ENCODE measurements at places on chromosomes 5 and 9. TPM values are rescaled to one million over a fixed set of nuclear protein-coding genes. Genes with fewer than 3 reads are reported as not detected.
A peak's percentile ranks its signal among the peaks of the same experiment; 100 is the strongest.

DNA sequence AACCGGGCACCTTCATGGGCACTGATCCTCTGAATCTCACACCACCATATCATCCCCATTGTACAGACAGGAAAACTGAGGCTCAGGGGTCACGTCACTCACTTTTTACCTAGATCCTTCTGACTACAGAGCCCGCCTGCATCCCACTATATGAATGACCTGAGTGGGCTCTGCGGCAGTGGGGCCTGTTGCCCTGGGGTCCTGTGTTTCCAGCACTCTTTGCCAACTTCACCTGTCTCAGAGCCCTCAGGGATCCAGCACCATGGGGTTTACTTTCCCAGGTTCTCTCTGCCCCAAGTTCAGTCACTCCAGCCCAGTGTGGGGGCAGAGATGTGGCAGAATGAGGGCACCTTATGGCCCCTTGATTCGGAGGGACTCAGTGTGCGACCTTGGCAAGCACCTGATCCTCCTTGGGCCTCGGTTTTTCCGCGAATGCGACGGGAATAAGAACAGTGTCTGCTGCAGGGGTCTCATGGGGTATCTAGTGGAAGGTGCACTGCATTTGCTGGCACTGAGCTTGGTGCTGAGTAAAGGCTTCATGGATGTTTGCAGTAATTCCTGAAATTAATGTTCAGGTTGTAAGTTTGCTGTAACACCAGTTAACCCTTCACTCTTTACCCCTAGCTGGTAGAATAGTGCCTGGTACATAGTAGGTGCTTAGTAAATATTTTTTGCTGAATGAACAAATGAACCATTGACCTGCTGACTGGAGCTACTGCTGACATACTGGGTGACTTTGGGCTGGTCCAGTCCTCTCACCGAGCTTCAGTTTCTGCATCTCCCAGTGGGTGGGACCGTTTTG, 47.1 kb upstream of the BOD1 start:
- DNase-seq: no peak

GRCh38 chr9:17906176-17906840, 327.4 kb downstream of the SH3GL2 start:
- DNase-seq: no peak

GRCh38 chr9:110142868-110143481, 65.0 kb downstream of the C9orf152 start:
- DNase-seq: peak; percentile 73

GRCh38 chr5:75363111-75363510, 26.1 kb downstream of the HMGCR start:
- no peak for DNase-seq

- DNase-seq: peak; percentile 15
Observed at GRCh38 chr9:91930475-91930874, 19.6 kb downstream of the ROR2 start.

DNA sequence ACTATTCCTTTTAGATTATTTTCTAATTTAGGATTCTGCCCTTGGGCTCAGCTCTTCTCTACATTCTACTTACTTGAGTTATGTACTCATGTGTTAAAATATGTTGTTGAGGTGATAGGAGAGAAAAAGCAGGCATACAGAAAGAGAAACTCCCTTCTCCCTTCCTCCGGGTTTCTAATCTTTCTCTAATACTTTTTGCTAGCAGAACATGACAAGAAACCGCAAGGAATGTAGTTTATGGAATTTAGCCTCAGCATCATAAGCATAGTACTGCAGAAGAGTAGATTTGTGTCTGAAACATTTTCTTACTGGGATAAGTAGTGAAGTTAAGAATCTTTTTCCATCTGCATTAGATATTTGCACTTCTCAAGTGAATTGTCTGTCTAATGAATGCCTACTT, 139.5 kb upstream of the CYLC2 start:
- DNase-seq: no peak

OR13D1 gene
- not detected for total RNA-seq

GRCh38 chr5:112844489-112844888, 16.6 kb upstream of the SRP19 start:
- no peak for DNase-seq

- no peak for DNase-seq
Observed at GRCh38 chr5:25570067-25570583, 925.3 kb upstream of the CDH10 start.

DNA sequence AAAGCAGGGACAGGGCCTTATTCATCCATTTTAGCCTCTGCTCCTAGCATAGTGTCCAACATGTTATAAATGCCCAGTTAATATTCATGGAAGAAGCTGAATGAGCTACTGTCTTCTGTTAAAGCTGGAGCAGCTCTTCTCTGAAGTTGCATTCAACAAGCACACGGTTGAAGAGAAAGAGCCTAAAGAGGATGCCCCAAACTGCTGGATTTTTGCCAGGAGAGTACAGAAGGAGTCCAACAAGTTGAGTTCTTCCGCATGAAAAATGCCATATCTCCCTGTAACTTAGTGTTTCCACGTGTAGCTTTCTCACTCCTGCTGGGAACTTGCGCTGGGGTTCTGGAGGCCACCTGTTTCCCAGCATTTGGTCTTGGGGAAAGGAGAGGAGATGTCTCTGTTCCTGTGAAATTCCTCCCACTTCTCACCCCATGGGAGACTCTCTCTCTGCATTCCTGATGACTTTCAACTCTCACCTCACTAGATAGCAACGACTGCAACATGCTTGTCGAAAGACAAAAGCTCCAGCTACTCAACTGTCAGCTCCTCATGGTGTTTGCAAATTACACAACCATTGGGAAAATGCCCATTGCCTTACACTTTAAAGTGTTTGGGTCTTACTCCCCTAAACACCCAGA, 122.8 kb downstream of the KIF4B start:
- no peak for DNase-seq

DNA sequence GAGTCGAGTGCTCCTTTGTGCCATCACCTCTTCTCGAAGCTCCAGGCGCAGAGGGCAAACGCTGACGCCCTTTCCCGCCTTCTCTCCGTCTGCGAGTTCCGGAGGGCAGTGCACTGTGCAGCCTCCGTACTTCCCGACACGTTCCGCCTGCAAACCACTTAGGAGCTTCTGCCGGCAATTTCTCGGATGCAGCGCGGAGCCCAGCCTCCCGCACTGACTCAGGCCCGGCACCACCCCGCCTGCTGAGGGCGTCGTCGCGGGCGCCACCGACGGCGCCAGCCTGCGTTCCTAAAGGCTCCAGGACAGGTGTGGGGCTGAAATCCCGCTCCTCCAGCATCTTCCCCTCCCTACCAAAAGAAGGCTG, 9.3 kb upstream of the TRIM36 start:
- DNase-seq: no peak

CTSV gene
- total RNA-seq: 0.31 TPM

GRCh38 chr5:151897020-151897552, 27.6 kb downstream of the GLRA1 start:
- DNase-seq: no peak

DNA sequence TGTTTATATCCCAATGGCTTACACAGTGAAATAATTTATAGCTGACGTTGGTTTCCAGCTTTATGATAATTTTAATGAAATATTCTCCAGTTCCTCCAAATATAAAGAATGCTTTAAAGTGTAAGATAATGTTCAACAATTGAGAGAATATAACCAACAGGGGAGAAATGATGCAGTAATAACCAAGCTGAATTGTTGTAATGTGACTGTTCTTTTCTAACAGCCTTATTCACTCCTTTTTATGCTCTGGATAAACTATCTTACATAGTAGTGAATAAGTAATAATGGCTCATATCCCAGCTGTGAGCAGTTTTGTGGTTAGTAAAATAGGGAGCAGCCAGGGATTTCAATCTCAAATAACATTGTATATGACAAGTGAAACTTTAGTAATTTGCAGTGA, 2348.7 kb upstream of the ACO1 start:
- no peak for DNase-seq

- DNase-seq: no peak
Observed at GRCh38 chr5:105956456-105957196, 1714.1 kb downstream of the EFNA5 start.

DNA sequence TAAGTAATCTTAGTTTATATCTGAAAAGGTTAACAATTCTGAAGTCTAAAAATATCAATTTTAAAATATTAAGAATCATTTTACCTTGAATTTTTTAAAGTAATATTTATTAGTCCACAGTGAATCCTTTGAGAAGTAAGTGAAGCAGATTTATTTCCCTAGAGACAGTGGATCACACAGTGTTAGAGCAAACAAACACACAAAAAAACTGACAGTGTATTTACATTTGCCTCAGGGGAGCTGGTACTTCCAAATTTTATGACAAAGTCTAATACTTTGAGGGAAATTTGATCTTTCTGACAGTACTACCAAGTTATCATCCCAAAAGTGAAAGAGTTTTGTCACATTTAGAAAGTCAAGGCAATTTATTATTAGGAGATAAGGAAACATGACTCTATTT, 1750.6 kb upstream of the CDH9 start:
- no peak for DNase-seq

SYK gene
- total RNA-seq: 175 TPM

DNA sequence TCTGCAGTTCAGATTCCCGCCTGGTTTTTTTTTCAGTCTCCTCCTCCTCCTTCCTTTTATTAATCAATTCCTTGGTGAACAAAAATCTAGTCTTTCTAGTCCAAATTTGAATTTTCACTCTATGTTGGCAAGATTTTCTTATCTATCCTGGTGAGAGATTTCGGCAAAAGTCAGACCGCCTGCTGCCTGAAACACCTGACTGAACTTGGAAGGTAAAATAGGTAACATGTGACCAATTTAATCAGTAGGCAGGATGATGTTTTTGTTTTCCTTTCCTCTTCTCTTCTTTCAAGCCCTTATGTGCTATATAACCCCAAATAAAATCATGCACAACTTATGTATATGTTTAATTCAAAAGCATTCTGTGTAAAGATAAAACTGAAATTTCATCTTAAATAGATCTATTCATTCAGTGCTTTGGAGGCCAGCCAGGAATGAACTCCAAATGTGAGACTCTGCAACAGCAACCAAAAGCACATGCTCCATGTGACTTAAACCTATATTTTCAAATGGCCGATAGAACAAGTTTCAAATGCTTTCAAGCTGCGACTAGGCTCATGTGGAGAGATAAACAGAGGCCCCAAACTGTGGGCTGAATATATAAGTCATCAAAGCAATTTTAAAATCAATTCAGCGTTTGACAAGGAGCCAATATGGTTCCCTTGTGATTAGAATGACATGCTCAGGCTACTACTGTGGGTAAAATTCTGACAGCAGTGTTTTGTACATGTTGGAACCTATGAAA, 100.4 kb upstream of the SEMA6A start:
- DNase-seq: no peak

SNX24 gene
- total RNA-seq: 14.5 TPM

GRCh38 chr5:174567506-174568141, 156.8 kb upstream of the MSX2 start:
- DNase-seq: no peak

- DNase-seq: peak; percentile 35
Observed at GRCh38 chr5:94693043-94693822, 74.8 kb downstream of the SLF1 start.

ZNF883 gene
- total RNA-seq: not detected

GRCh38 chr5:5079876-5080275, 60.3 kb upstream of the ADAMTS16 start:
- no peak for DNase-seq

DNA sequence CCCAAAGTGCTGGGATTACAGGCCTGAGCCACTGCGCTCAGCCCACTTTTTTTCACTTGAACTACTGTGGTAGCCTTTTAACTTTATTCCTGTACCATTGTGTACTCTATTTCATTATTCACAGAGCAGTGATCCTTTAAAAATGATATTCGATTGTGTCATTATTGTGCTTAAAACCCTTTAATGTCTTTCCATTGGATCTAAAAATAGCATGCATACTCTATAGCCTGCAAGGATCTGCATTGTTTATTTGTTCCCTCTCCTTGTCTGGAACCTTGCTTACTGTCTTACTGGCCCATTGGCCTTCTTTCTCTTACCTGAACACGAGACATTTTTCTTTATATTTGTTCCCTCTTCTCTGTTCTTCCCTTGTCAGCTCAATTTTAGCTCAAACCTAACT, 15.7 kb downstream of the GPBP1 start:
- no peak for DNase-seq

SPAG8 gene
- total RNA-seq: 5.1 TPM

GRCh38 chr5:171454549-171454948, 35.1 kb downstream of the FGF18 start:
- DNase-seq: no peak

ADAMTS6 gene
- 14.3 TPM for total RNA-seq

SPINK7 gene
- not detected for total RNA-seq

- no peak for DNase-seq
Observed at GRCh38 chr9:94631599-94631998, 7.7 kb downstream of the FBP1 start.

DNA sequence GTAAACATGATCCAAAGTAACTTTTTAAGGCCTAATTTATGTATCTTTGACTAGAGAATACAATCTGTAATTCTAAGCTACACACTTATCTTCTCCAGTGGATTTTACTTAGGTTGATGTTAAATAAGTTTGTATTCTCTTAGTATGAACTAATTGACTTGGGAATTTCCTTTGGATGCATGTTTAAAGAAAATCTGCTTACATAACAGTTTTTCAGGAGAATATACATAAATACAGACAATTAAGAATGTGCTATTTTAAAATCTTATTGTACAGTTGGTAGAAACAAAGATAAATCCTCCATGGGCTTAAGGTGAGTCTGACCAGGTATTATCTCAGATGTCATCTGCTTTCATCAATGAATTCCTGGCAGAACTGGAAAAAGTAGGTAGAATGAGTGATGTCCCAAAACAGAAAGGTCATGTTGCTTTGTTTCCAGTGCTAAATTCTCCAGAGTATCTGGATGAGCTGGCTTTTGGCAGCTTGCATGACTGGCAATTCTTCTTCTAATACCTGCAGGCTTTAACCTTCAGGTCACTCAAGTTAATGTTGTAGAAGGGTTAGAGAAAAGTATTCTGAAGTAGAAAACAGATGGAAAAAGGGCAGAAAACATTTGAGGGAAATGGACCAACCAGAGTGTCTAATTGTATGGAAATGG, 150.6 kb downstream of the MACIR start:
- no peak for DNase-seq

DNA sequence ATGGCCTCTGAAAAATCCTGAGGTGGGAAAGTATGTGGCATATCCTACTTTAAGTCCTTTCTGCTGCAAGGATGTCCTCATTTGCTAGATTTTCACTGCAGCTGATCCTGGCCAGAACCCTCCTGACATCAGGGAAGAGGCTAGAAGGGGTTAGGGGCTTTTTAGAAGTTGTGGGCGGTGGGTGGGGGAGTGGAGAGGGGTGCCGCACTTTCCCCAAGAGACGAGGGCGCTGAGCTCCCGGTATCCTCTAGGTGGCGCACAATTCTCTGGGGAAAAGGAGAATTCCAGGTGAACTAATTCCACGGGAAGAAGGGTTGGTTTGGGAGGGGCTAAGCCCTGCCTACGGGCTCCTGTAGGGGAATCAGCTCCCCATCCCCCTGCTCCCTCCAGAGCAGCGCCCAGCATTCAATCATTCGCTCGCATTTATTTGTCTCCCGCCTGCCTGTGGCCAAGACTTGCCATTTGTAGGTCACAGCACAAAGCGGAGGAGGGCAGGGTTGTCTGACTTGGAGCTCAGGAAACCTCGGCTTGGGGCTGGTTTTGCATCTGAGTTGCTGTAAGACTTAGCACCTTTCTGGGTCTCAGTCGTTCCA, 42.9 kb upstream of the HAND1 start:
- peak; percentile 21 for DNase-seq

GRCh38 chr5:125411071-125411743, 664.8 kb upstream of the ZNF608 start:
- DNase-seq: peak; percentile 16

GRCh38 chr9:4024281-4024777, 275.5 kb downstream of the GLIS3 start:
- no peak for DNase-seq

GRCh38 chr9:13047827-13048587, 231.5 kb downstream of the MPDZ start:
- DNase-seq: no peak

- no peak for DNase-seq
Observed at GRCh38 chr5:68730220-68730978, 363.4 kb upstream of the SLC30A5 start.
